ENCODE measurements at places on chromosomes 1 and 21. TPM values are rescaled to one million over a fixed set of nuclear protein-coding genes. Genes with fewer than 3 reads are reported as not detected.

Gene KANK4
- polyA plus RNA-seq = not detected

Gene OR10Z1
- not detected for polyA plus RNA-seq

Gene CERS2
- 111 TPM for polyA plus RNA-seq

Gene OR2T33
- polyA plus RNA-seq = not detected

Gene PRAMEF14
- not detected for polyA plus RNA-seq

Gene VSIG8
- 0.19 TPM for polyA plus RNA-seq

Gene C1orf226
- 12.9 TPM for polyA plus RNA-seq

Gene IQCC
- 1.8 TPM for polyA plus RNA-seq

Gene AZIN2
- not detected for polyA plus RNA-seq

Gene KCNE2
- not detected for polyA plus RNA-seq

Gene FMO2
- polyA plus RNA-seq = 1.6 TPM

Gene IRF2BP2
- 47.2 TPM for polyA plus RNA-seq

Gene PCNX2
- 4.6 TPM for polyA plus RNA-seq

Gene LHX8
- polyA plus RNA-seq = not detected

Gene IL12RB2
- 0.54 TPM for polyA plus RNA-seq

Gene CACNA1S
- polyA plus RNA-seq = not detected

Gene COL18A1
- 2.2 TPM for polyA plus RNA-seq

Gene AADACL3
- polyA plus RNA-seq = not detected

Gene TDRD10
- 1.6 TPM for polyA plus RNA-seq

Gene CA6
- not detected for polyA plus RNA-seq

Gene PDPN
- 2.2 TPM for polyA plus RNA-seq

Gene TMEM269
- polyA plus RNA-seq = 0.03 TPM

Gene FCGR1A
- polyA plus RNA-seq = 4.5 TPM

Gene PRAMEF1
- not detected for polyA plus RNA-seq

Gene KRTAP21-2
- not detected for polyA plus RNA-seq

Gene LCE1C
- polyA plus RNA-seq = not detected

Gene JAM2
- polyA plus RNA-seq = 13.3 TPM

Gene NMNAT2
- polyA plus RNA-seq = 2.3 TPM

Gene FMO3
- polyA plus RNA-seq = 2.4 TPM

Gene NUDT4B
- not detected for polyA plus RNA-seq

Gene CYP4Z1
- polyA plus RNA-seq = not detected

Gene TSPAN2
- 5.0 TPM for polyA plus RNA-seq

Gene OR2G6
- not detected for polyA plus RNA-seq

Gene SZRD1
- polyA plus RNA-seq = 85.4 TPM

Gene NGF
- not detected for polyA plus RNA-seq

Gene CELA3B
- 0.27 TPM for polyA plus RNA-seq

Gene BRDT
- not detected for polyA plus RNA-seq
